HT1080 (cell line): ENCODE measurements at places on chromosomes 11 and 22. TPM values are rescaled to one million over a fixed set of nuclear protein-coding genes. Genes with fewer than 3 reads are reported as not detected.
A peak's percentile ranks its signal among the peaks of the same experiment; 100 is the strongest.

DNA sequence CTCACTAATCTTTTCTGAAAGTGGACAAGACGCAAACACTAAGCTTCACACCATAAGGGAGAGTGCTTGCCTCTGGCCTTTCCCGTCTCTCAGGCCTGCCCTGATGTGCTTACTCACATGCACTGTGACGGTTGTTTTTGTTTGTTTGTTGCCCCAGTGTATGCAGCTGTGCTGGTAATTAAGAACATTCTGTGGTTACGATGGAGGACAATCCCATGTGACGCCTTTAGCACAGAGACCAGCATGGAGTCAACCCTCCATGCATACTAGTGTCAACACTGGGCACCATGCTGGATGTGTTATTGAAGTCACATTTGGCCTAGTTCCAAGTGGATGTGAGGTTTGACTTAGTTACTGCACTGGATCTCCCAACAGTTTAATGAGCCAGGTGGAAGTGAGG is 27.8 kb upstream of the CDON start:
- DNase-seq = no peak

DNA sequence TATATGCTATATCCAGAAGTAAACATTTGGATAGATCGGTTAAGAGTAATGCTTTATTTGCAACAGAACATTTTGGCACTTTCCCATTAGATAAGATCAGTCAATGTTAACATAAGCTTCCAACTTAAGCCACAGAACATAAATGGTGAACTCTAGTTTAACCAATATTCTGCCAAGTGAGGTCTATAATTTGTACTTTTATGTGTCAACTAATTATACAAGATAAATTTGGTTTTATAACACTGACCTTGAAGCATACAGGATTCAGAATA is 23.5 kb upstream of the BLID start:
- no peak for DNase-seq

DNA sequence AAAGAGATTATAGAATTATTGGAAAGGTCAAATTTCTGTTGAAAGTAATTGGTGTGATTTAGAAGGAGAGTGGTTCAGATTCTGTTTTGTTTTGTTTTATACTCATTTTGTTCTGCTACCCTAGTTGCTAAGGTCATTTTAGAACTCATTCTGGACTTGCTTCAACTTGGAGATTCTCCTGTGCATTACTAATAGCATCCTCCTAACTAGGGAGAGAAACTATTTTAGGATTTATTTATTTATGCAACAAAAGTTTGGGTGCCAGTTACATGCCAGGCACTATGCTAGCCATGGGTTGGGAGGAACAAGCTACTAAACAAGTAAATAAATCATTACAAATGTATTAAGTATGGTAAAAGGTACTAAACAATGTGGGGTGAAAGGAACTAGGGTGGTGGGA is 84.0 kb downstream of the YAP1 start:
- no peak for DNase-seq

DNA sequence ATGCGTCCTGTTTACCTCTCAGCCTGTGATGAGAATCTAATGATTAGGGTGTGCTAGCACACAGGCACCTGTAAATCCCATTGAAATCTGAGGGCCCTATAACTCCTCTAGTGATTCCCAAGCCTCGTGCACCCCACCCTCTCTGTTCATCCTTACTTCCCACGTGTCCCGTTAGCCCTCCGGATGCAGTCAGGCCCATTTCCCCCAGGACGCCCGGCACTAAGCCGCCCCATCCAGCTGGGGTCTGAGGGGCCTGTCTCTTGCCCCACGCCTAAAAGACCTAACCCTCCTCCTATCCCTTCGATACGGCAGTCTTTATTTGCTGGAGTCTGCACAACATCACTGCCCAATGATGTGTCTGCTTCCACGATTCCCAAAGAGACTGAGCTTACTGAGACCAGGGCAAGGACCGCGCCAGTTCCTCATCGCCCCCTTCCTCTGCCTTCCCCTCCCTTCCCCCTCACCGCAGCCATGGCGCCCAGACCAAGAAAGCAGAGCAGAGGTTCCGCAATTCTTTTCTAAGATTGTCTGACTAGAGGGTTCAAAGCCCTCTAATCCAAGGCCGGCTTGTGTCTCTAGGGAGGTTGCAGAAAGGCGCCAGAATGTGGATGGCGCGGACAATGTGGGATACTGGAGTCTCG is 1.1 kb upstream of the FADS2 start:
- no peak for DNase-seq

DNA sequence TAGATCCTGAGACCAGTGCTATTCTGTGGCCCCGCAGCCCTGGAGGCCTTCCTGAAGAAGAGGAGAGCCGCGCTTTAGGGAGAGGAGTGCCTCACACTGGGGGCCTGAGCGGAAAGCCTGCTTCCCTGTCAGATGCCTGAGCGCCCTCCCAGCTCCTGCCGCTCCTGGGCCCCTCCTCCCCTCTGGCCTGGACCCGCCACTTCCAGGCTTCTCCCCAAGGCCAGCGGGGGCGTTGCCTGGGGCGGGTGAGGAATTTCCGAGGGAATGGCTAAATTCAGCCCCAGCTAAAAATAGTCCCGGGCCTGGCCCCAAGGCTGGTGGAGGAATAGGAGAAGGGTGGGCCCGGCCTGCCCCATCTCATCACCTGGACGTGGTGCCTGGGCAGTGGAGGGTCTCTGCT is 15.4 kb downstream of the ARHGEF17 start:
- DNase-seq = no peak

DNA sequence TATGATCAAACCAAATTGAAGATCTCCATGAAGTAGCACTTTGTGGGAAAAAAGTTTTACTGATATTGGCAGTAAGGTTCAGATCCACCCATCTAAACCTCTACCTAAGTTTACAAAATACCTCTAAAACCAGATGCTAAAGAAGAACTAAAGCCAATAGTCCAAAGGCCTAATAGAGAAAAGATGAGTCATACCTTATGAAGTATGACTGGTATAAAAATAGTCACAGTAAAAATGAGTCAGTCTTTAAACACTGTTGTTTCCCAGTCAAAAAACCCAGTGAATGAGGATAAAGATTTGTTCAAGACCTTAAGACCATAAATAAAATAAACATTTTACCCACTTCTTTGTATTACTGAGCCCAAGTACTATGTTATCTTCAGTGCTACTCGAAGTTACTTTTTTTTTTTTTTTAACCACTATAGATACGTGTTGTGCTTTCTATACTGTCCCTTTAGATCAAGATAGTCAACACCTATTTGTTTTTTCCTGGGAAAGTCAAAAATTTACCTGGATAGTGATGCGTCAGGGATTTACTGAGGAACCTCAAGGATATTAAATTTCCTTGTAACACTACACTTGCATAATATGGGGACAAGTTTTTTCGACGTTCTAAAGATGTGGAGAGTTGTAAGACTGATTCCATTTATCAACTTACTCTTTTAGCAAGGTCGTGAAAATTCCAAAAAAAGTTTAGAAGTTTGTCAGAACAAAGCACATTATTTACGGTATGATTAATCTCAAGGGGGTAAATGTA is 87.3 kb downstream of the CCDC73 start:
- DNase-seq = peak; percentile 90

DNA sequence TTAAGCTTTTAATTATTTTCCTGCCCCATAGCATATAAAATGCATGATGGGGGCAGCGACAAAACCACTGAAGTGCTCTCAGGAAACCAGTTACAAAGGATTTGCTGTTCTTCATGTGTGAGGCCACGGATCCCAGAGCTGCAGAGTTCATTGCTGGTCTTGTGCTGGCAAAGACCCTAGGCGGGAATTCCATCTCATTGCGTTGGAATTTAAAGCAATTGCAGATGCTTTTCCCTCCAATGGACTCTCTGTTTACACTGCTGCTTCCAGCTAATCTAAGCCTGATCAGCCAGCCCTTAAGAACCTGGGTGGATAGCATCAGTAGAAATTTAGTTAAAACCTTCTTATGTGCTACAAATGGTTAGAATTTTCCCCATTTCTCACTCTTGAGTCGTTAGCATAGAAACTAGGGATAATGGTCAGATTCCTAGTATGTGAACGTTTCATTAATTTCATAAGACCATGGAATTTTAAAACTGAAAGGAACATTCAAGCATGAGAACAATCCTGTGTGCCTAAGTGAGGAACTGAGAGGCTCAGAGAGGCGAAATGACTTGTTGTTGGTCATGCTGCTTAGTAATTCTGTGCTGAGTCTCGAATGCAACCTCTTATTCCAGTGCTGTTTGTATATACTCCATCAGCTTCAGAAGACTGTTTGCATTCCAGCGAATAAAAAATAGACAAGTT is 36.1 kb upstream of the ADSL start:
- no peak for DNase-seq

DNA sequence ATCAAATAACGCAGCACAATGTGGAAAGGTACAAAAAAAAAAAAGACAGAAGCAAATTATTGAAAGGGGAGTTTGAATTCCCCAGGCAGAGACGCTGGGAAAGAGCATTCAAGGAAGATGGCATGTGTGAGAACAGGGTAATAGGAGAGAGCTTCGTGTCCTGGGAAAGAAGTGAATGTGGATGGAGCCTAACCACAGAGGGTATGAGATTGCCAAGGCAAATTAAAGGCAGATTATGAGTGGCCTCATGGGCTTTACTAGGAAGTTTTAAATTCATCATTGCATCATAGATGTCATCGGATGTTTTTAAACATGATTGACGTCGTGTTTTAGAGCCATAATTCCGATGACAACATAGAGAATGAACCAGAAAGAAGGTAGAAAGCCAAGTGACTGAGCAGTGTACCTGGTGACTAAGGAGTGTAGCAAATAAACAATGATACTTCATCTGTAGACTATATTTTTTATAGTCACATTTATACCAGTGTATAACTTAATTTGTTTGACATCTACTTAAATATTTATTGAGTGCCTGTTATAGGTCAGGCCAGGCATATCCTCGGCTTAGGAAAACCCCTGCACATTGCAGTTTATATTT is 151.4 kb downstream of the MSANTD4 start:
- peak; percentile 17 for DNase-seq

DNA sequence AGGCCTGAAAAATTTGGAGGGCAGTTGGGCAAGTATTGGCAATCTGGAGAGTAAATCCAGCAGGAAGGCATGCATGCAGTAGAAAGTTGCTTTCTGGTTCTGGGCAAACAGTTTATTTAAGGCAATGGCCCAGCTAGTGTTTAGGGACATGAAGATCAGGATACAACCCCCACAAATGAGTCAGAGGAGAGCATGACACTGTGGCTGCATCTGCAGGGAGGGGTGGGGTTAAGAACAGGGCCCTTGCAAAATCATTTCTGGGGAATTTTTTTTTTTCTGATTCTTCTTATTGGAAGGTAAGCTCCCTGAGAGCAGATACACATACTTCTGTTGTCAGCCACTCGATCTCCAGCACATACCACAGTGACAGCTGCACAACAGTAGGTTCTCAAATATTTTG is 61.1 kb downstream of the FDX1 start:
- DNase-seq = peak; percentile 69

DNA sequence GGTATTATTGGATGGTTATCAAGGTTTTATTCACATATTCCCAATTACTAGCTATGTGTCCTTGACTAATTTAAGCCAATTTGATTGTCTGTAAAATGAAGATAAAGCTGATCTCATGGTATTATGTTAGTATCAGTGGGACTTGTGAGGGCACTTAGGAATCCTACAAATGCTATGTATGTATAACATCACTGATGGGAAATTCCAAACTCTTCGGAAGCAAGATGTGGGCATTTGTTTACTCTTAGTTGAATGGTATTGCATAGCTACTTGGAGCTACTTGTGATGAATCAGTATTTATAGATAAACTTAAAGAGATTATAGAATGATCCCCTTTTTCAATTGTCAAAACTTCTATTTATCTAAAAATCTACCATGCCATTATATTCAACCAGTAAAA is 239.9 kb downstream of the CNTN5 start:
- no peak for DNase-seq

DNA sequence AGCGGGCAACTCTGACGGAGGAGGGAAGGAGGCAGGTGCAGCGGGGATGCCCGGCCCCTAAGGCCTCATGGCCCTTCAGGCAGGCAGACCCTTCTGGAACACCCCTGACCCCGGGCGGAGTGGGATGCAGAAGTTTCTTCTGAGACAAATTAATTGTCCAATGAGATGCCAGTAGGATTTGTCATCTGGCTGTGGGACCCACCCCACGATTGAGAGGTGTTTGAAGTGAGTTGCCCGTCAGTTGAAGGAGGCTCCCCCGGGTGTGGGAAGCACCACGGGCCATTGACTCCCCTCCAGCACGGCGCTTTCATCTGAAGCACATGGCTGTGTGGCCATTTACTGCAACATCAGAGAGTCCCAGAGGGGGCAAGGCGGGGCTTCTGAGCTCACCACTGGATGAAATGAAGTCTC is 527.8 kb downstream of the BRD1 start:
- no peak for DNase-seq

GRCh38 chr11:68373815-68374501 is 61.6 kb downstream of the LRP5 start:
- no peak for DNase-seq

GRCh38 chr11:124898263-124898680 is 607 bp upstream of the ROBO4 start:
- DNase-seq = peak; percentile 98

GRCh38 chr11:936199-936598 is 10.5 kb downstream of the AP2A2 start:
- DNase-seq = no peak

DNA sequence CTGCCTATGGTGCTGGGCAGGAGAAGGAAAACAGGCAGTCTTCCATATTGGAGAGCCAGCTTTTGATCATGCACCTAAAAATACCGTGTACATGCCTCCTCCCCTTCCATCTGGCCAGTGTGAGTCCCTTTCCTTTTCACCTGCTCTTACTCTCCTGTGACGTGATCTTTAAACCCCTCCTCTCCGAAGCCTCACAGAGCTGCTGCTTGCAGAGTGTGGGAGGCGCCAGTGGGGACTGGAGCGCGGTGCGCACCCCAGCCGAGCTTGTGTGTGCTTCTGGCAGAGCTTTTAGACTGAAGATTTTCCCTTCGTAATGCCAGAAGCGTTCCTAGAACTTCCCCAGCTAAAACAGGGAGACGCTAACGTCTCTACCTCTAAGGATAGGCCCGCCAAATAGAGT is 29.8 kb downstream of the MUC6 start:
- DNase-seq = no peak

Gene INS
- not detected in 2 replicates for total RNA-seq

Gene SCGB2A2
- total RNA-seq = not detected in 2 replicates

Gene KCNK7
- not detected in 2 replicates for total RNA-seq

Gene AIFM3
- total RNA-seq = 0.63 TPM in 1 of 2 replicates, not detected in the other

Gene TSPAN32
- 0.05 and 0.30 TPM in 2 replicates for total RNA-seq

Gene NPAS4
- not detected in 2 replicates for total RNA-seq

Gene CARD18
- not detected in 2 replicates for total RNA-seq

Gene USH1C
- not detected in 2 replicates for total RNA-seq

Gene ANO1
- 0.13 and 0.26 TPM in 2 replicates for total RNA-seq

Gene CDHR5
- total RNA-seq = not detected in 2 replicates

Gene TAF6L
- 27.0 and 29.2 TPM in 2 replicates for total RNA-seq
